GM12864 (cell line): ENCODE measurements at places on chromosomes 2 and 18.
A peak's percentile ranks its signal among the peaks of the same experiment; 100 is the strongest.

DNA sequence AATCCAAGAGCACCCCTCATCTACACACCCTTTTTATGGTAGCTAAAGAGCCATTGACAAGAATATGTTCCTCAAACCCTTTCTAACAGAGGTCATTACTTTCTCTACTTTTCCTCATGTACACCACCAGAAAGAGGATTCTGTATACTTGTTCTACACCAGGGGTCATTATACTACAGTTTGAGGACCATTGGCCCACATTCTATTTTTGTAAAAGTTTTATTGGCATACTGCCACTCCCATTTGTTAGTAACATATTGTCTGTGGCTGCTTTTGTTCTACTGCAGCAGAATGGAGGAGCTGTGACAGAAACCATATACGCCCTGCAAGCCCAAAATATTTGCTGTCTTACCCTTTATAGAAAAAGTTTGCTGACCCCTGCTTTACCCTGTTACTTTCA, 14.3 kb downstream of the HTR2B start:
- DNase-seq, result no peak

GRCh38 chr18:45588376-45589355, 26.6 kb upstream of the SLC14A2 start:
- no peak for DNase-seq

- no peak for DNase-seq
Measured at GRCh38 chr2:232228332-232228731, 150.2 kb upstream of the ALPP start.

DNA sequence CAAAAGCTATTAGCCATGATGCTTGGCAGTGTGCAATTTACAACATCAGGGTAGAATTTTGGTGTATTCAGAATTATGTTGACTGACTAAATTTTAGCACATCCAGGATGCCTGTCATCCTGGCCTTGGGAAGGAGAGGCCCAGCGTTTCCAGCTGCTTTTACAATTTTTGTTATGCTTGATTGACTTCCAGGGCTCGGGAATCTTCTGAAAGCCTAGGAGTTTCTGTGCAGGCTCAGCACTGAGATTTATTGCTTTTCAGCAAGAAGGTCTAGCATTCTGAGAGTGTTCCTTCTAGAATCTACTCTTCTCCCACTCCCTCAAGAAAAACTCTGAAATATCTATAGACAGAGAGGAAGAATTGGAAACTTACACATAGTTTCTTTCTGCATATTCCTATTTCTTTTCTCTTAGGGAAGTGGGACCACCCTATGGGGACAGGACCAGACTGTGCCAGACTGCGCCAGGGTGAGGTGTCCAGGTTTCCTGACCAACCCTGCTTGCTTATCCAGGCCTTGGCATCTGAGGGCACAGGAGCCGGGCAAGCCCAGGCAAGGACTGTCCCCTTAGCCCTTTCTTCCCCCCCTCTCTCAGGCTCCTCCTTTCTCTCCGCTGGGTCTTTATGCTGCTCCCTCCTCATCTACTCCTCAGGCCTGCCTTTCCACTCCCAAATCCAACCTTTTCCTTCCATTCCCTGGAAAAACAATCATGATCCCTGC, 26.9 kb downstream of the MAIP1 start:
- DNase-seq, result no peak

- DNase-seq, result no peak
Measured at GRCh38 chr2:229695961-229696360, 18.4 kb downstream of the DNER start.

DNA sequence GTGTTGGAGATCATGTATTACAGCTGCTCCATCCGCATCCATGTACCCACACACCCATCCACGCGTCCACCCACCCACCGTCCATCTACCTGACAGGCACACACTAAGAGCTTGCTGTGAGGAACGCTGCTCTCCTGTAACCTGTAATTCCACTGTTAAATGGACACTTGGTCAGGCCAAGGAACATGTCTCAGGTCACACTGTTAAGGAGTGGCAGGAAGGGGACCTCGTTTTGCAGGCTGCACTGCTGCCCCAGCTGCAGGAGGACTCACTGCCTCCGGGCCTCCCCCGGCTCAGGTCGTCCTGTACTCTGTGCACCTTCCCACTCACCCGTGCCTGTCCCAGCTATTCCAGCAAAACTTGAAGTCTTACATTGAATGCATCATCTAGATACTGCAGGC, 170.5 kb downstream of the EIPR1 start:
- no peak for DNase-seq

GRCh38 chr2:112593736-112594135, 9.3 kb downstream of the CHCHD5 start:
- DNase-seq, result no peak

DNA sequence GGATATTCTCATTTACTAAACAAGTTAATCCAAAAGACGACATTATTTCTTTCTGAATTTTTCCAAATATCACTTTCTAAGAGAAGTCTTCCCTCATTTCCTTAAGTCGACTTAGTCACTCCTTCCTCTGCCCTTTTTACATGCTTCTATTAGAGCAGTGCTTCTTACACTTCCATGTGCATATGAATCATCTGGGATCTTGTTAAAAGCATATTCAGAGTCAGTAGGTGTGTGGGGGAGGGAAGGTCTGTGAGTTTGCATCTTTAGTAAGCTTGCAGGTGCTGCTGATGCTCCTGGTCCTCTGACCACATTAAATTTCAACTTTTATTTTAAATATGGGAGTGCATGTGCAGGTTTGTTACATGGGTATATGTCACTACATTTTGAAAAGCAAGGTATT, 582.6 kb downstream of the NRXN1 start:
- DNase-seq, result no peak

DNA sequence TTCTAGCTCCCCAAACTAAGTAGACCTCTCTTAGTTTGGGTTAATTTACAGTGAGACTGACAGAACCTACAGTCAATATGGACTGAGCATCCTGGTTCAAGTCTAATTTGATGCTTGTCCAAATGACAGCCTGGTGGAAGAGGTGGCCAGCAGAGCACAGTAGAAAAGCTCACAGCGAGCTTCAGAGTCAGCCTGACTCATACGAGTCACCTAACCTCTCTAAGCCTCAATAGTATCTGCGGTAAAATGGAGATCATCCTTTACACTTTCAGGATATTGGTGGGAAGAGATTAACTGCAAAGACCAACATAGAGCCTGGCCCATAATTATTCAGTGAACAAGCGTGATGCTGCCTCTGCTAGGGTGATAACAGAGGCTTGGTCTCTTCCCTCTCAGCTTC, 54.5 kb downstream of the DOCK10 start:
- DNase-seq, result no peak

- DNase-seq, result no peak
Measured at GRCh38 chr2:209609531-209609930, 162.1 kb upstream of the UNC80 start.

DNA sequence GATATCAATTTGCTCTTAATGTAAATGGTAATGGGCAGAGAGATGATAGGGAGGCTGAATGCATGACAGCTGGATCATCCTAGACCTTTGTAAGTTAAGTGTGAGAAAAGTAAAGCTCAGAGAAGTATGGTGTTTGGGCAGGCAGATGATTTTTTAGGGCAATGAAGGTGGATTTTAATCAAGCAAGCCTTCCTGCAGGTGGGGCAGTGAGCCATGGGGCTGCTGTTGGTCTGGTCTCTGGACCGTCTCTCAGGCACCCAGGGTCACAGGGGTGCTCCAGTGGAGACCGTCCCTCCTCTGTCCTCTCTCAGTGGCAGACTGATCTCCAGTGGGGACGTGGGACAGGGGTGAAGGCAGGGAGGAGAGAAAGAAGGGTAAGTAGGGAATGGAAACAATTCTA, 69.8 kb upstream of the STK17B start:
- no peak for DNase-seq

DNA sequence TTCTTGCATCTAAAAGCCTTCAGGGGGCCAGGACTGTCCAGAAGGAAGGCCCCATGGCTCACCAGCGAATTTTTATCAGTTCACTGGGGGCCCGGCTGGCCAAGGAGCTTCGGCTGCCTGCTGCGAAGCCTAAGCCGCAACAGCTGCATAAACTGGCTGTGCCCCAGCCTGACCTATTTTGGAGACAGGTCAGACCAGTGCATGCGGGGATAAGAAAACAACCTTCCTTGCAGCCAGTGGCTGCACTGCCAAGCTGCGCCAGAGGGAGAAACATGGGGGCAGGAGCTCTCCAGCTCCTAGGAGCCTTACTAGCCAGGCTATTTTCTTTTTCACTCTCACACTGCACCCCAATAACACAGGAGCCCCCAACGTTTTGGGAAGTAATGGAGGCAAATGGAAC, 15.2 kb downstream of the PAX3 start:
- DNase-seq, result no peak

GRCh38 chr2:183927406-183928325, 670.7 kb upstream of the ZNF804A start:
- no peak for DNase-seq

GRCh38 chr18:36513556-36513955, 216.0 kb downstream of the FHOD3 start:
- no peak for DNase-seq

GRCh38 chr2:18819566-18819965, 230.2 kb upstream of the NT5C1B start:
- no peak for DNase-seq

DNA sequence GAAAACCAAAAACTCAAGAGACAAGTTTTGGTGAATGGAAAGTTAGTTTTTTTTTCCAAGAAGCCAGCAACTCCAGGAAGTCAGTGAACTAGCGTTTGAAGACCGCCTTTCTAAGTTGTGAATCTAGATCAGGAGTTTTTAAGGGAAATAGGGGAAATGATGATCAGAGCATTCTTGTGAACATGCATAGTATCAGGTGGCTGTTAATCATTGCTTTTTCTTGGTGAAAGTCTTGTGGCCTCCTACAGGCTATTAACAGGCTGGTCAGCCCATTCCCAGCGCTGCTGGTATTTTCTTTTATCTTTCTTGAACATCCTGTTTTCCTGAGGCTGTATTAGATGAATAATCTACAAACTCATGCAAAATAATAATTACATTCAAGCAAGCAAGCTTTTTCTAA, 155.8 kb downstream of the PTPRM start:
- no peak for DNase-seq

- no peak for DNase-seq
Measured at GRCh38 chr2:204072443-204073324, 136.1 kb downstream of the ICOS start.

DNA sequence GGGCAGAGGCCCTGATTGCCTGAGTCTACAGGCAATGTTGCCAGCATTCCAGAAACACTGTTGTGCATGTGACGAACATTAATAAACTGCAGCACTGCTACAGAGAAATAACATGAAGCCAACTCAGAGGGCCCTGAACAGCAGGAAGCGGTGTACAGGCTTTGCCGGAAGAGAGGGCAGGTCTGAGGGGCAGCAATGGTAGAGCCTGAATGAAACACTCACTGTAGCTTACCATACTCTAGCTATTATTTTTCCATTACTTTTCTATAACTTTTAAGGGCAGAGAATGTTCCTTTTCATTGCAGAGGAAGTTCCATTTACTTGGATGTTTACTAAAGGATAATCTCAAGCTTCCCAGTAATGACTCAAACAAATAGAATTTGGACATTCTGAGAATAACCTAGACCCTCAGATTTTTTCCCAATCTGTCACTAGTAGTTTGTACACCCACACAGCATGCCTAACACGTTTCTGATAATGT, 150.4 kb downstream of the MTX2 start:
- no peak for DNase-seq

GRCh38 chr18:54035927-54036326, 188.5 kb downstream of the MBD2 start:
- no peak for DNase-seq

DNA sequence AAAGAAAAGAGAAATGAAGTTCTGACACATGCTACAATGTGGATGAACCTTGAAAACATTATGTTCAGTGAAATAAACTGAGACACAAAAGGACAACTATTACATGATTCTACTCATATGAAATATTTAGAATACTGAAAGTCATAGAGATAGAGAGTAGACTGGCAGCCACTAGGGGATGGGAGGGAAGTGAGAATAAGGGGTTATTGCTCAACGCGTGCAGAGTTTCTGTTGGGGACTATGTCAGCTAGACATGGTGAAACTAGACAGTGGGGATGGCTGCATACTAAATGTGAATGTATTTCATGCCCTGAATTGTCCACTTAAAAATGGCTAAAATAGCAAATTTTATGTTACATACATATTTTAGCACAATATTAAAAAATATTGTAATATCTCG, 108.7 kb upstream of the ATL2 start:
- DNase-seq, result peak; percentile 50

DNA sequence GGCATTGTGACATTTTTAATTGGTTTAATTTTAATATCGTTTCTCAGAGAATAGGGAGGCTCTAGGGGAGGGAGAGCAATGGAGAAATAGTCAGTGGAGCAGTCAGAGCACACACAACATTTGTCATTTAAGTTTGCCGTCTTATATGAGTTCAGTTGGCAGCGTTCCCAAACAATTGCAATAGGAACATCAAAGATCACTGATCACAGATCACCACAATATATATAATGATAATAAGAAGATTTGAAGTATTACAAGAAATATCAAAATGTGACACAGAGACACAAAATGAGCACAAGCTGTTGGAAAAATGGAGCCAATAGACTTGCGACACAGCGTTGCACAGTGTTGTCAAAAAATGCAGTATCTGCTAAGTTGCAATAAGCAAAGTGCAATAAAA, 303.7 kb downstream of the CDH19 start:
- no peak for DNase-seq

DNA sequence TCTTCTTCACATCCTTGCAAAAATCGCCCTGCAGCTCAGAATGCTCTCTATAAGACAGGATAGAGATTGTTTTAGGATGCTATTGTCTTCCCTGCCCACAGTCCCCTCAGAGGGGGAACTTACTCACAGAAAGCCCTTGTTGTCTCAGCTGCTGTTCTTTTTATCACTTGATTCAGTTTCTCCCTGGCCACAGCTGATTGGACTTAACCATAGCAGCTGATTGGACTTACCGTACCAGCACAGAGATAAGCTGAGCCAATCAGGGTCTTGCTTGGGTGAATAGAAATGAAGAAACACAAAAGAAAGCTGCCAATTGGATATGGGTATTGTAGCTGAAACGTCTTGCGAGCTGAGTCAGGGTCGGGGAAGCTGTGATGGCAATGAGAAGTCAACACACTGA, 194.2 kb upstream of the MEX3C start:
- DNase-seq, result no peak

DNA sequence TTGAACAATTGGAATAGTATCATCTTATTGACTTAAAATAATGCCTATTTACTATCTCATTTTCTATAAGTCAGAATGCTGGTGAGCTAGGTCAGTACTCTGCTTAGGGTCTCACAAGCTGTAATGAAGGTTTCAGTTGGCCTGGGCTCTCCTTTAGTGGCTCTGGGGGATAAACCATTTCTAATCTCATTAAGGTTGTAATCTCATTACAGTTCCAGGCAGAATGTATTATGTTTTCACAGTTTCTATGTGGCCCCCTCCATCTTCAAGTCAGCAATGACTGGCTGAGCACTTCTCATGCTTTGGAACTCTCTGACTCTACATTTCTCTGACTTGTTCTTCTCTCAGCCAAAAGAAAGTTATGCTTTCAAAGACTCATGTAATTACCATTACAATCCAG, 163.1 kb downstream of the CCDC178 start:
- no peak for DNase-seq

DNA sequence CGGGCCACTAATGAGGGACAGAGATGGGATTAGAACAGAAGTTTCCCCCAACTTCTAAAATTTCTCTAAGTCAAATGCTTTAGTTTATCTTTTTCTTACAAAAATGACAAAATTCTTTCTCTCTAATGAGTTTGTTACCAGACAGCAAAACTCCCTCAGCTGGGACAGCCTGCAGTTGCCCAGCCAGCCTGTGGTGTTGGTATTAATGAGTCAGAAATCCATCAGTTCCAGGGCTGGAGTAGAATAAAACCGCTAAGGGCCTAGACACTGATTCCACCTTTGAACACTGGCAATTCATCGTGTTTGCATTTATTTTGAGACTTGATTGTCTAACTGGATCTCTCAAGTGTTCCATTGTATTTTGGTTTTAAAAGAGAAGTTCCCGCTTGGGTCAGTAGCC, 38.3 kb upstream of the SMAD2 start:
- no peak for DNase-seq
